ENCODE measurements at places on chromosomes 12 and 14.

GRCh38 chr12:57869298-57869926, 22.9 kb upstream of the CTDSP2 start:
- DNase-seq: no peak

GRCh38 chr12:57781801-57782200, 786 bp upstream of the TSFM start:
- no peak for DNase-seq

- no peak for DNase-seq
Observed at GRCh38 chr14:41225433-41225832, 381.2 kb upstream of the LRFN5 start.

GRCh38 chr12:69988481-69989321, 163.7 kb downstream of the MYRFL start:
- DNase-seq: peak; percentile 27

- no peak for DNase-seq
Observed at GRCh38 chr12:104329707-104330532, 26.4 kb downstream of the EID3 start.

GRCh38 chr12:14258575-14258940, 106.9 kb upstream of the ATF7IP start:
- DNase-seq: no peak

DNA sequence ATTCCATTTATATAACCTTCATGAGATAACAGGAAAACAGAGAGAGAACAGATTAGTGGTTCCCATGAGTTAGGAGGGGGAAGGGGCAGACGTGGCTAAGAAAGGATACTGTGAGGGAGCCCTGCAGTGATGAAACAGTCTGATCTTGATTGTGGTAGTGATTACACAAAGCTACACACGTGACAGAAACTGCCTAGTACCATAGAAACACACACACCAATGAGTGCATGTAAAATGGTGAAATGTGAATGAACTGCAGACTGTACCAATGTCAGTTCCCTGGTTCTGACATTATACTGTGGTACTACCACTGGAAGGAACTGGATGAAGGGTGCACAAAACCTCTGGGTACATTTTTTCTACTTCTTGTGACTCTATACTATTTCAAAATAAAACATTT, 36.9 kb downstream of the NRDE2 start:
- DNase-seq: no peak

GRCh38 chr12:29921307-29921706, 137.6 kb upstream of the TMTC1 start:
- no peak for DNase-seq

DNA sequence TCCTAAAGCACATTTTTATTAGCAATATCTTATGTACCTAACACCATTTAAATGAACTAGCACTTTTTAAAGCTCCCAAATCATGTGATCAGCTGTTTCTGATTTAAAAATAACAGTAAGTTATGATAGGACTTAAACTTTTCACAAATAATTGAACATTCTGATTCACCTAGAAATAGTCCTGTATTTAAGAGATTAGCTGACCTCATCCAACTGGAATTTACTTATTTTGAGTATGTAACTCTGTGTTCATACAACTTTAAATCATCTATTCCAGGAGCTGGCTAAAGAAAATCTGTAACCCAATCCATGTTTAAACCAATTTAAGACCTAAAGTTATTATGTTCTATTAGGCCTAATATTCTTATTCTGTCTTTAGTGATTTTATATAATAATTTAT, 184.3 kb downstream of the CCDC91 start:
- no peak for DNase-seq

DNA sequence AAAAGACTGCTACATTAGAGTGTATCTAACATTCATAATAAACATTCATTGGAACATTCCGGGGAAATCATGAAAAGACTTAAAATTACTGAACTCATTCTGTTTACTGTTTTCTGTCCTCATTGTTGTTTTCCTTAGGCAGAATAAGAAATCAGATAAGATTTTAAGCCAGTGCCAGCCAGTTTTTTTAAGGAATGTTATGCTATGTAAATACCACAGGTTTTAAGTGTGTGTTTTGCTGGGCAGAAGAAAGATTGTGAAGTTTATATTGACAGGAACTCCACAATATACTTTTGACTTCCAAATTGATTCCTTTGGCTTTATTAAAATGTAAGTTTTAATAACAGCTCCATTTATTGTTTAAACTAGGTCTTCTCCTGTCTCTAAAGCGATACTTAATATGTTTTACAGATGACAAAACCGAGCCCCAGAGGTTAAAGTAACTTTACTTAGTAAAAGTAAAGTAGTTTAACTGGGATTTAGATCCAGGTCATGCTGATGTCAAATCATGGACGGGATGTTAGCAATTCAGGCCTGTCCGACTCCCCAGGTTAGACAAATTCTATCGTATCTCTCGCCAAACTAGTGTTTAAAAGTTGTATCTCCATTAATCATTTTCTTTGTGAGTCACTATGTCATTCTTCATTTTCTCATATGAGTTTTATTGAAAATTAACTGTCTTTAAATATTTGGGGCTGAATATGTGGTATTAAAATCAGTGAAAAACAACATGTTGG, 1.7 kb downstream of the LARP4 start:
- DNase-seq: no peak

- DNase-seq: no peak
Observed at GRCh38 chr14:69980457-69981425, 101.5 kb downstream of the SMOC1 start.

DNA sequence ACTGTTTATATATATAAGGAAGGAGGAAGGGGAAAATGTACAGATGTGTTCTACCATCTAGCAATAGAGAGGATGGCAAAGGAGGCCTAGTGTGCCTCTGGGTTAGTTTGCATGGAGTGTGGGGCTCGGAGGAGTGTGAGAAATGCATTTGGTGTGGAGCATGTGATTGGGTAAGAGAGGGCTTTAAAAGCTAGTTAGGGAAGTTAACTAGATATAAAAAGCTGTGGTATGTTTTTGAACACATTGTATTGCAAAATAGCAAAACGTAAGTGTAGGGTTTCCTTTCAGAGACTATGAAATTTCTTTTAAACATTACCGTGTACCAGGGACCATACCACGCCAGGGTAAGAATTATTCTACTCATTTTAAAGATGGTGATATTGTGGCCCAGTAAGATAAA, 53.3 kb upstream of the STXBP6 start:
- DNase-seq: no peak

DNA sequence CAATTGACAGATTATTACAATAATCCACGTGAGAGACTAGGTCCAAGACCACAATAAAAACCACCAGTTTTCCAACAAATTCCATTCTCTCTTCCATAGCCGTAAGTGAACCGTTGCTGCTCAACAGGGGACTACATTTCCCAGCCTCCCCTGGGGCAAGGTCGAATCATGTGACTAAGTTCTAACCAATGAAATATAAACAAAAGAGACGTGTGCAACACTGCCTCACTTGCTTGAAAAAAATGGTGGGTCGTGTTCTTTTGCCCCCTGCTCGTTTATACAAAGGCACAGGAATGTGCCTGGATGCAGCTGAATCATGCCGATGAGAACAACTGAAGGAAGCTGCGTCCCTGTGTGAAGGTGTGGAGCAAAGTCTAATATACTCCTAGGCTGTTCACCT, 51.1 kb downstream of the HSPB8 start:
- DNase-seq: peak; percentile 34

DNA sequence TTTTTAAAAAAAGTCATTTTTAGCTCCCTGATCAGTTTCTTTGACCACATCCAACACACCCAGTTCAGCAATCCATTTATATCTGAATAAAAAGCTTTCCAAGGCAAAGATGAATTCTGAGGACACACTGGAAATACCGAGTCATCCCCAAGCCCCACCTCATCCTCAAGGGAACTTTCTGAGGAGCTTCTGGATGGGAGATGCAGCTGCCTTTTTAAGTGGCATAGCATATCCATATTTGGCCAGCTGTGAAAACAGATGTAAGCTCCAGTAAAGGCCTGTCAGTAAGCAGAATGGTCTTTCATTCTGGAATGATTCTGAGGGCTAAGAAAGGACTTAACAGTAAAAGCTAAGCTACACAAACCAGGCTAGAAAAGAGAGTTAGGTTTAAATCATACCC, 18.4 kb downstream of the ZFYVE1 start:
- no peak for DNase-seq

DNA sequence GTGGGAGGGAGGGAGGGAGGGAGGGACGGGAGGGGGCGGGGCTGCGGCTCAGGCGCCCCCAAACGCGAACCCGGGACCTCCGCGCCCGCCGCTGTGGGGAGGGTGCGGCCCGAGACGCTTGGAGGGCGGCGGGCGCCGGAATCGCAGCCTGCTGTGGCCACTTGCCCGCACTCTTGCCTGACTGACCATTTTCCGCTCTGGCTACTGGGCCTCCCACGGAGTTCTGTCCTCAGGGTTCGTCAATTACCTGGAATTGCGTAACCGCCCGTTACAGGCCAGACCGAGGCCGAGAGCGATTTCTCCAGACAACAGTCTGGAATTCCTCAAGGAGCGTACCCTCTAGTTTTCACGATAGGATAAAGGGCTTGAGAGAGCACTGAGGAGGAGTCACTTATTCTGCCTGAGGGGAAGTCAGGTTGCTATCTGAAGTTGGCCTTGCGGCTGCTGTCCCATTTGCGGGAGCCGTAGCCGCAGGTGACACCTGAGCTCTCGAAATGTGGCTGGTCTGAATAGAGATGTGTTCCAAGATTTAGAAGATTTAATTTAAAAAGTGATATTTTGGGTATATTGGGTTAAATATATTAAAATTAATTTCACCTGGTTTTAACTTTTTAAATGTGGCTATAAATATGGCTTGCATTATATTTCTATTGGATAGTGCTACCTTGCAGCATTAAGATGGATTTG, 446 bp upstream of the ZNF641 start:
- DNase-seq: peak; percentile 55

GRCh38 chr12:82659343-82660207, 27.1 kb upstream of the TMTC2 start:
- DNase-seq: no peak

- DNase-seq: no peak
Observed at GRCh38 chr14:58919217-58919616, 269.2 kb upstream of the DAAM1 start.

GRCh38 chr14:34013721-34014060, 62.8 kb upstream of the EGLN3 start:
- DNase-seq: no peak

DNA sequence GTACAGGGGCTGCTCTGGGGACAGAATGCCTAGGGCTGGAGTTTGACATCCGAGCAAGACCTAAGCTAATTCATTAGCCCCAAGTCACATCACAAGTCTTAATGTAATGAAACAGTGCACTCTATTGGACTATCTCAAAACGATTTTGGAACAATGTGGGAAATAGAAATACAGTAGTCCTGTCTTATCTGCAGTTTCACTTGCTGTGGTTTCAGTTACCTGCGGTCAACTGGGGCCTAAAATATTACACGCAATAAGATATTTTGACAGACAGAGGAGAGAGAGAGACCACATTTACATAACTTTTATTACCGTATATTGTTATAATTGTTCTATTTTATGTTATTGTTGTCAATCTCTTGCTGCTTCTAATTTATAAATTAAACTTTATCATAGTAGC, 21.1 kb downstream of the MOAP1 start:
- no peak for DNase-seq

DNA sequence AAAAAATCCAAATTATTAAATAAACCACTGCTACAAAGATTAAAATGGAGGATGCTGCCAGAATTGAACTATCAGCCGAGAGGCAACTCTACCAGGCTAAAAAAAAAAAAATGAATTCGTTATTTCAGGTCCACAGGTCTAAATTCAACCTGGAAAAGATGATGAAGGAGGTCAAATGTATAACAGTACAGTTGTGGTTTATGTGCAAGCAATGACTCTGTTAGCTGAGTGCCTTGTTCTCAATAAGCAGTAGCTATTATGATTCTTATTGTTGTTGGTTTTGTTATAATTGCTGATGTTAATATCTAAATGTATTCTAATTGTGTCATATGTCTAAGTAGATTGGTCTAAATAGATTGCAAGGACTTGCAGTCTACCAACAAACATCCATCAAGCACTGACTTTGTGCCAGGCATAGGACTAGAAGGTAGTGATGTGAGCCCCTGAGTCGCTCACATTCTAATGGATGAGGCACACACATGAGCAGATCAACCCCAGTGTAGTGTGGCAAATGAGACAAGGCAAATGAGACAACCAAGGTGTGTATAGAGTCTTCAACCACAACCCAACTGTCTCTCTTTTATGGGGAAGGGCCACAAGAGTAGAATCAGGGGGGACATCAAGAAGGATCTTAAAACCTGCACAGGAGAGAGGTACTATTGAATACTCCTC, 77.0 kb upstream of the PLEKHG7 start:
- no peak for DNase-seq

GRCh38 chr12:47954467-47955045, 8.8 kb upstream of the TMEM106C start:
- DNase-seq: no peak

All from HTR-8/SVneo (cell line).